ENCODE measurements at places on chromosomes 16 and 17. TPM values are rescaled to one million over a fixed set of nuclear protein-coding genes. Genes with fewer than 3 reads are reported as not detected.
A peak's percentile ranks its signal among the peaks of the same experiment; 100 is the strongest.

The KRTAP16-1 gene
- total RNA-seq: not detected

- no peak overlapping the region for H3K4me3 ChIP-seq
- no peaks in the 10 kb centered on the region for H3K27me3 ChIP-seq
- DNase-seq: peak; percentile 65
- no peaks in the 10 kb centered on the region for H3K4me1 ChIP-seq
- no peak overlapping the region for H3K27ac ChIP-seq
Observed at GRCh38 chr16:23434380-23434779, 18.6 kb downstream of the COG7 start.

GRCh38 chr17:63542942-63543821, 7.1 kb upstream of the DCAF7 start:
- no peak for DNase-seq
- no peak overlapping the region for H3K4me3 ChIP-seq
- peaks cover 21% of the 10 kb centered on the region for H3K27me3 ChIP-seq

- peak; percentile 96 for DNase-seq
- no peak overlapping the region for H3K4me3 ChIP-seq
- no peak overlapping the region for H3K27ac ChIP-seq
- no peaks in the 10 kb centered on the region for H3K36me3 ChIP-seq
Observed at GRCh38 chr17:80575057-80575875, 30.6 kb downstream of the RPTOR start.

DNA sequence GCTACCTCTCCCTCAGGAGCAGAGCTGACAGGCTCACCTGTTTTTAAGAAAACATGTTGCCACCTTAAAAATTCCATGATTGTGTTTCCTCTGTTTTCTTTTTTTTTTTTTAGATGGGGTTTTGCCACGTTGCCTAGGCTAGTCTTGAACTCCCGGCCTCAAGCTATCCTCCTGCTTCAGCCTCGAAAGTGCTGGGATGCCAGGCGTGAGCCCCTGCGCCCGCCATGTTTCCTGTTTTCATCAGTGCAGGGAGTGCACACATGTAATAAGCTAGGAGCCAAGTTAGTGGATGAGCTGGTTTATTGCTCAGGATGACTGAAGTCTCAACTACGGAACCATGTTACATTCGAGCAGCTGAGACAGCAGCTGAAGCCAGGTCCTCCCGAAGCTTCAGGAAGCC, 13.6 kb downstream of the MRM3 start:
- H3K36me3 ChIP-seq: no peaks in the 10 kb centered on the region
- no peak for DNase-seq
- no peak overlapping the region for H3K27ac ChIP-seq
- H3K4me3 ChIP-seq: no peak overlapping the region

DNA sequence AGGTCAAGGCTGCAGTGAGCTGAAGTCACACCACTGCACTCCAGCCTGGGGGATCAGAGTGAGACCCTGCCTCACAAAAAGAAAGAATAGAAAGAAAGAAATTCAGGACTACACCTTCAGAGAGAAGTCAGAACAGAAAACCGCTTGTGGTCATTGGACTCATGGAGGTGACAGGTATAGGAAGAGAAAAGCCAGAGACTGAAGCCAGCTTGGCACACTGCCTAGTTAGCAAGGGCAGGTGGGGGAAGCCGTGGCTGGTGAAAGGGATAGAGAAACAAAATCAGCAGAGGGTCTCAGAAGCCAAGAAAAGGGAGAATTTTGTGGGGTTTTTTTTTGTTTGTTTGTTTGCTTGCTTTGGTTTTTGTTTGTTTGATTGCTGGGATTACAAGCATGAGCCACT, 32.9 kb upstream of the SKAP1 start:
- no peaks in the 10 kb centered on the region for H3K4me1 ChIP-seq
- H3K36me3 ChIP-seq: no peaks in the 10 kb centered on the region
- no peak overlapping the region for H3K4me3 ChIP-seq
- H3K27me3 ChIP-seq: peaks cover 79% of the 10 kb centered on the region
- DNase-seq: no peak
- H3K27ac ChIP-seq: no peak overlapping the region

DNA sequence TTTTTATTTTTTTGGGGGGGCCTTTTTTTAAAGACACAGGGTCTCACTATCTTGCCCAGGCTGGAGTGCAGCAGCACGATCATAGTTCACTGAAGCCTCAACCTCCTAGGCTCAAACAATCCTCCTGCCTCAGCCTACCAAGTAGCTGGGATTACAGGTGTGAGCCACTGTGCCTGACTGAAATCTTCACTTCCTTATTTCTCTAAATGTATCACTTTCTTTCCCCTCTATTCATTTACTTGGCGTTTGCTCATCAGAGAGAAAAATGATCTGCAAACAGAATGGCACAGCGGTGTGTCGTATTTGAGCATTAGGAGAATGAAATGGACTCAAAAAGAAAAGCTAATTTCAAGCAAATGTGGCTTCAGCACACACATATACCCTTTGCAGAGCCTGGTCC, 44.3 kb upstream of the CDH5 start:
- H3K4me1 ChIP-seq: no peaks in the 10 kb centered on the region
- H3K36me3 ChIP-seq: no peaks in the 10 kb centered on the region
- DNase-seq: no peak
- no peaks in the 10 kb centered on the region for H3K27me3 ChIP-seq
- H3K4me3 ChIP-seq: no peak overlapping the region
- H3K27ac ChIP-seq: no peak overlapping the region

The CNGB1 gene
- total RNA-seq: not detected

The KRT13 gene
- not detected for total RNA-seq

The OR3A3 gene
- not detected for total RNA-seq

Measured in neural progenitor cell (in vitro differentiated cells).